ENCODE measurements at places on chromosomes 7 and 10.

DNA sequence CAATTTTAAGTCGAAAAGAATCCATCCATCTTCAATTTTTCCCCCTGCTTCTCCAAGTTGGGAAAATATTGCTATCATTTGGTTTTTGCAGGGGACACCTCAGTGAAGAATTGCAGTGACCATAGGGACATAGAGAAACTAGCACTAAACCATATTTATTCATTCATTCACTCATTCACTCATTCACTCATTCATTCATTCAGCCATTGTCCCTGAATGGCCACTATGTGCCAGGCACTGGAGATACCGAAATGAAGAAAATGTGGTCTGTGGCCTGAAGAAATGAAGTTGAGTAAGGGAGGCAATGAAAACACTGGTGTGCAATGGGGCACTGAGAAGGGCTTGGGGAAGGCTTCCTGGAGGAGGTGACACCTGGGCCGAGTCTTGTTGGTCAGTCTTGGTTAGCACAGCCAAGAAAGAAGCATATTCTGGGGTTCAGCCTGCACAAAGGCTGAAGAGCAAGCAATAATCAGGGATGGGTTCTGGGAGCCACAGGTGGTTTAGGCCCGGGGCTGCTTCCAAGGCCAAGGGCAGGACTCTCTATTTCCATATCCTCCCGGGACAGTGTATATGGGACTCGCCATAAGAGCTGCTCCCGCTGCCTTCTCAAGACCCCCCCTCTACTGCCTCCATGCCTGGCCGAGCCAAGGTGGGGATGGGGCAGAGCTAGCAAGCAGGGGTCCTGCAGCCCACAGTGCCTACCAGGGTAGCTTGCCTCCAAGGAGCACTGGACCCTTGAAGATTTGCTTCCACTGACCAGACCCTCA, 25.5 kb upstream of the C10orf105 start:
- DNase-seq, result no peak

- DNase-seq, result no peak
Observed at GRCh38 chr7:158911145-158911544, 54.8 kb downstream of the DYNC2I1 start.

DNA sequence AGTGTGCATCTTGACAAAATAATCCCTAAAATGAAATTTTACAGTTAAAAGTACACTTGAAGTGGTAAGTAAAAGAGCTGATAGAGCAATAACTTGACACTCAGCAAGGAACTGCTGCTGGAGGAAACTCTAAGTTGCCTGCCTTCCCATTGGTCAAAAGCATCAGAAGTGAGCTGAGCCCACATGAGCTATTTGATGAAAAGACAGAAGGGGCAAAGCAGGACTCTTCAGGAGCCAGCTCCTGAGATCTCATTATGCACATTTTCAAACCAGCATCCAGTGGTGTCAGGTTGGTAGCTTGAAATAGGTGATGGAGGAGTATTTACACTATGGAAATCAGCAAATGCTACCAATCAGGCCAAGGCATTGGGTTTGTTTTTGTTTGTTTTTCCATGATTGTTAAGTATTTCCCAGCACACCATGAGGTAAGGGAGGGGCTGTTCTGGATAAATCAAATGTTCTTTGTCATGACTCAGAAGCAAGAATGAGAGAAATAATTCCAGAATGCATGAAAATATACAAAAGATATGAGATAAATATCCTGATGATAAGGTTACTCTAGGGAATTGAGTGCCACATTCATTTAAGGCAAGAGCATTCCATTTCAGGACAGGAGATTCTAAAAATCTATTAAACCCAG, 316.6 kb downstream of the SNX13 start:
- DNase-seq, result no peak

- DNase-seq, result peak; percentile 29
Observed at GRCh38 chr10:77318739-77319138, 318.9 kb downstream of the KCNMA1 start.

DNA sequence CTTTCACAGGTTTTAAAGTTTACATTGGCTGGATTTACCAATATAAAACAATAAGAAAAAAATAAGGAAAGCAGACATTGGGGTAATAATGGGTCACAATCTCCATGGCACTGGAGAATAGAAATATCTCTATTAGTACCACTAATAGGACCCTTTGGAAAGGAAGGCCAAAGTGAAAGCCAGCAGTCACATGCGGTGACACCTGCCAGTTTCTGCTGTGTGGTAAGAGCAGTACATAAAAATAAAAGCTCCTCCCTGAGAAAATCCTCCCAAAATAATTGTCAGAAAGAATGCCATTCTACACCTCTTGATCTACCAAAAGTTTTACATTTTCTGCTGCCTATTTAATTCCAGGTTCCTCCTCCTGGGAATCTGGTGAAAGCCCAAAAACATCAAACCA, 30.4 kb upstream of the SLC13A1 start:
- no peak for DNase-seq

- no peak for DNase-seq
Observed at GRCh38 chr7:101903515-101903868, 86.1 kb downstream of the CUX1 start.

GRCh38 chr10:110502851-110503301, 5.2 kb downstream of the DUSP5 start:
- peak; percentile 58 for DNase-seq

GRCh38 chr10:29951441-29951931, 107.9 kb downstream of the JCAD start:
- no peak for DNase-seq

- DNase-seq, result no peak
Observed at GRCh38 chr10:121990015-121990677, 1.2 kb downstream of the TACC2 start.

- no peak for DNase-seq
Observed at GRCh38 chr10:4477664-4478063, 348.3 kb upstream of the AKR1E2 start.

GRCh38 chr10:71878327-71879034, 27.4 kb upstream of the PSAP start:
- DNase-seq, result no peak

All from anterior cingulate cortex (tissue), 58 donors.